ENCODE measurements at places on chromosomes 7 and 10.

DNA sequence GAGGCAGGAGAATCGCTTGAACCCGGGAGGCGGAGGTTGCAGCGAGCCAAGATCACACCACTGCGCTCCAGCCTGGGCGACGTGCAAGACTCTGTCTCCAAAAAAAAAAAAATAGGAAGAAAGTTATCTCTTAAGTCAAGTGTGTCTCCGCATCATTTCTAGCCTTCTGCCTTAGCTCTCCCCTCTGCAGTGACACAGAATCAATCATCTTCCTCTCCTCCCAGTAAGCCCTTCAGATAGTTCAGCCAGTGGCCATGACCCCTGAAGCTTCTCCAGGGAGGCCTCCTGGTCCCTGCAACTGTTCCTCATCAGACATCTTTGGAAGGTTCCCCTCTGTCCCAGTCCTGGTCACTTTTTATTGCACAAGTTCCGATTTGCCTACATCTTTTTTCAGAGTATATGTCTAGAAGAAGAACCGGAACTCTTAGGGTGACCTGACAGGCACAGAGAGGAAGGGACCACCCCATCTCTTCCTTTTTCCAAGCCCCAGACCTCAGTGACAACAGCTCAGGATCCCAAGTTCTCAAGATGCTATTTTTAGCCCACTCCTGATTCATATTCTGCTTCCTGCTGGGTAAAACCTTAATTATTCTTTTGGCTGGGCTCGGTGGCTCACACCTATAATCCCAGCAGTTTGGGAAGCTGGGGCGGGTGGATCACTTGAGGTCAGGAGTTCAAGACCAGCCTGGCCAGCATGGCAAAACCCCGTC is 6.6 kb upstream of the RHBDD2 start:
- no peak for DNase-seq

DNA sequence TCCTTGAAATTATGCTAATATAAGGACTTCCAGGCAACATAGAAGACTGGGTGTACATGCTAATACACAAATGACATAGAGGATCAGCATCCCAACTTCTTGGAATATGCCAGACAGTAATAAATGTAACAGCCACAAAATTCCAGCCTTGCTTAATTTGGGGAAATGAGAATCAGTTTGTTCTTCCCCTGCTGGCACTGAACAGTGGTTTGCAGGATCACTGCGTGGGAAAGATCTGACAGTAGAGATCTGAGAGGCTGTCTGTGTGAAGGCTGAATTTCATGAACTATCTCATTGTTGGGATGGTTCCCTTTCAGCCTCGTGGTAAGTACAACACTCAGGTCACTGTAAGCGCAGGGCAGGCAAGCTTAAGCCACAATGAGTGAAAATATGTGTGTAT is 1078.0 kb downstream of the LRMDA start:
- no peak for DNase-seq

DNA sequence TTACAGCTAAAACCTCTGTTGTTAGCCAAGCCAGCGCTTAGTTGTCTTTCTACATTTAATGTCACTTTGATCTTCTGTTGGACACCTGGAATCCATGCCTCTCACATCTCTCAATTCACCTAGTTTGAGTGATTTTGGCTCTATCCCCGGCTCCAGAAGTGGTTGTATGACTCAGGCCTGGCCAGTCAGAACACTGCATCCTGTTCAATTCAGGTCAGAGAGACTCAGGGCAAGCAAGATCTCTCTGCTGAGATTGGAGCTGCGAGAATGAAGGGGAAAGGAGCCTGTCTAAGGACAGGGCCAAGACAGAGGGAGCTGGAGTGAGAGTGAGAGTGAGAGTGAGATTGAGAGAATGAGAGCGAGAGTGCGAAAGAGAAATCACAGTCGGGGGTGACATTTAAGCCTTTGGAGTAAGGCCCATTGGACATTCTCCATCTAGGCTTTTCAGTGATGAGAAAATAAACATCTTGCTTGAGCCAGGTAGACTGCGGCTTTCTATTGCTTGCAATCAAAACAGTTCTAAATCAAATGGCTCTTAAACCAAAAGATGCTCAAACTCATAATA is 83.3 kb upstream of the DYNC1I1 start:
- no peak for DNase-seq

DNA sequence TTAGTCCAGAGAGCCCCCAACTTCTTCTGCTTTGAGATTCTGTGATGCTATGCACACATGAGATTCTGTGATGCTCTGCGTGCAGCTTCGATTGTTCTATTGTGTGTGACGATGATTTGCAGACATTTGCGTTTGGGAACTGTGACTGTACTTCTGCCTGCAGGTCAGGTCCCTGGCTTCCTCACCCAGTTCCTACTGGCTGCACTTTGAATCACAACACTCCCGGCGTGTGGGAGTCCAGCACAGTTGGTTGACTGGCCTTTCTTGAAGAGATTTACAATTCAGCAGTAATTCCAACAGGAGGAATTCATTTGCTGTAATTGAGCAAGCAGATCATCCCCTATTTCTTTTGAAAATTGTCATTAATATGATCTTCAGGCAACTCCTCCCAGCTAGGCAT is 252.2 kb upstream of the YAE1 start:
- no peak for DNase-seq

- DNase-seq: no peak
Observed at GRCh38 chr7:92714767-92715166, 121.6 kb downstream of the CDK6 start.

DNA sequence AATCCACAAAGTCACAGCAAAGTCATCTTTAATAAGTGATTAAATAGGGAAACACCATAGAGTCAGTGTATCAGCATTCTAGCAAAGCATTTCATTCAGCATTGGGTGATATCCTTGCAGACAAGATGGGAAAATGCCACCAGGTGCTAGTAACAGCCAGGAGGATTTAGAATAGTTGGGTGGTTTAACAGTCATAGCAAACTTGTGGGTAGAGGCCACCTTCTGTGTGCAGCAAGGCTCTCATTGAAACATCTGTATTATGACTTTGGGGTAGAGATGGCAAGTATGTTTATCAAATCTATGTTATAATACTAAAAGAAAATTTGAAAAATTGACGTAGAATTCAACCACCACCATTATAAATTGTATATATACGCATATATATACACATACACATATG is 26.4 kb upstream of the ADO start:
- DNase-seq: no peak

- DNase-seq: no peak
Observed at GRCh38 chr7:64892116-64892515, 11.0 kb upstream of the ZNF273 start.

GRCh38 chr7:143882604-143883078 is 19.3 kb downstream of the TCAF1 start:
- DNase-seq: no peak

DNA sequence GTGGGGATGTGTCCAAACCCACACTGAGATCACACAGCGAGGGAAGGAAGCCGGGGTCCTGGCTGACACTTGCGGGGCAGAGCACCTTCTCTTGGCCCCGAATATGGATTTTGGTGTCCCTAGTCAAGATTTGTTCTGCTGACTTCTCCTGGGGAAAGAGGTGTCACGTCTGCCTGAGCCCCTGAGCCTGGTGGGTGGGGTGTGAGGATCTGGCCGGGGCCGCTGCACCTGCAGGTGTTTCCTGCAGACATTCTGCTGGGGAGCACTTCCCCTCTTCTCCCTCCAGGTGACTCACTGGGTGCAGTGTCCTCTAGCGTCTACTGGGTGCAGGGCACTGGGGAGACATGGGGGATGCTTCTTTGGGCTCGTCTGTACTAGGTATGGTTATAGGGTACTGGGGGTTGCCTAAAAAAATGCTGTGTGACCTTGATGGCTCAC is 99.2 kb downstream of the GRK5 start:
- DNase-seq: peak; percentile 51

DNA sequence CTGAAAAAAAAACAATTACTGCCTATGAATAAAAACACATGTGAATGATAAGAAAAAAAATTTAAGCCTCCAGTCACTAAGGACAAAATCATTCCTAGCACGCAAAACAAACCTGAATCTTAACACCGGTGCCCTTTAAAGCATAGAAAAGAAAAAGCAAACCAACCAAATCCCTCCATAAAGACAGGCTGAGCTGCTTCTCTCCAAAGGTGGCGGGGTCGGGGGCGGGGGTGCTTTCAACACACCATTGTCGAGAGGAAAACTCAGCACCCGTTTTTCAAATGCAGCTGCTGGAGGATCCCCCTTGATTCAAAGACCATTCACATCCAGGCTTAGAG is 1.4 kb downstream of the ST8SIA6 start:
- DNase-seq: no peak

- no peak for DNase-seq
Observed at GRCh38 chr7:77757589-77757988, 40.6 kb downstream of the TMEM60 start.

DNA sequence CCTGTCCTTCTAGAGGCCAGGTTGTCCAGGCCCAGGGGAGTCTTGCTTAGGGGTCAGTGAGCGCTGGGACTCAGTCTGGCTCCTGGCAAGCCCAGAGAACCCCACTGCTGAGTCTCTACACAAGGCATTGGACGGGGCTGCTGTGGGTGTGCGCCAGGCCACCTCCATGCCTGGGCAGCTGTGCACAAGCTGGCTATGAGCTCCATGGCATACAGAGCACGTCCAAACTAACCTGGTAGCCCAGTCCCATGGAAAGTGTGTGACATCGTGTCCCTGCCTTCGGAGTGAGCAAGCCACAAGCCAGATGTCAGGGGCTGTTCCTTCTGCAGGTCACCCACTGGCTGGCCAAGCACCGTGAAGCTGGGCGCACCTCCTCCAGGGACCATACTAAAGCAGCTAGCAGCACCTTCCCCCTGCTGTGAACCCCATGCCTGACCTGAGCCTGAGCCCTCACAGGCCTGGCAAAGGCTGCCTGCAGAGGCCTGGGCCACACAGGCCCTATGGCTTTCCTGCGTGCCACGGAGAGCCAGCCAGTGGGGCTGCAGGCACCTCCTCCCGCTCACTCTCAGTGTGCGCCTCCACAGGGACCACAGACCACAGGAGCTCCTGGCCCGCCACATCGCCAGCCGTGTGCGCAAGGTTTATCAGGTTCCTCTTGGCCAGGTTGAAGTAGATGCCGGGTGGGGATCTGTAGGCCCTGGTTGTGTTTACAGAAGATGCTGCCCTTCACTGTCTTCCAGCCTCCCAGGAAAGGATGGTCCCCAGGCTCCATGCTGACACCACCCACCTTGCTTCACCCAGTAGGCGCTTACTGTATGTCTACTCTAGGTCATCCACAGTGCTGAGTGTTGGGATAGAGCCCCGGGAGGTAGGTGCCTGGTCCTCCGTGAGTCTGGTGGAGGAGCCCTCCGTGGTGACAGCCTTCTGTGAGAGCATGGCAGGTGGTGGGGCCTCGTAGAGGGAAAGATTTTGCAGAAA is 219.7 kb downstream of the EBF3 start:
- no peak for DNase-seq

GRCh38 chr7:46705386-46706255 is 784.5 kb upstream of the IGFBP3 start:
- no peak for DNase-seq

- DNase-seq: no peak
Observed at GRCh38 chr7:137591421-137591837, 247.9 kb upstream of the PTN start.

- no peak for DNase-seq
Observed at GRCh38 chr7:4861227-4861626, 603 bp downstream of the PAPOLB start.

GRCh38 chr7:92635538-92635937 is 45.3 kb upstream of the FAM133B start:
- DNase-seq: no peak

DNA sequence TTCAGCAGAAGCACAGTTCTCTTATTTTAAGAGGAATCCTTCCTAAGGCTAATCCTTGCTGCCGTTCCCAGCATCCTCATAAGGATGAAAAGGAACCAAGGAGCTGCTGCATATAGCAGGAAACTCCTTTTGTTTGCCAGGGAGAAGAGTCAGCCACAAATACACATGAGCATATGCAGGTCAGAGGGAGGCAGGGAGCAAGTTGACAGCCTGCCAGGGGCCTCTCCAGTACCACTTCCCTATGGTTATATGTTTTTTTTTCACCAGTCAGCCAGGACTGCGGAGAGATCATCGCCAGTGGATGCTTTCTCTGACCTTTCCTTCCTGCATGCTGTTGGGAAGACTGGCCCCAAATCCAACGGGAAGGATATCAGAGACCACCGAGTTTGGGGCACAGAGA is 39.8 kb downstream of the SLC35B4 start:
- no peak for DNase-seq

DNA sequence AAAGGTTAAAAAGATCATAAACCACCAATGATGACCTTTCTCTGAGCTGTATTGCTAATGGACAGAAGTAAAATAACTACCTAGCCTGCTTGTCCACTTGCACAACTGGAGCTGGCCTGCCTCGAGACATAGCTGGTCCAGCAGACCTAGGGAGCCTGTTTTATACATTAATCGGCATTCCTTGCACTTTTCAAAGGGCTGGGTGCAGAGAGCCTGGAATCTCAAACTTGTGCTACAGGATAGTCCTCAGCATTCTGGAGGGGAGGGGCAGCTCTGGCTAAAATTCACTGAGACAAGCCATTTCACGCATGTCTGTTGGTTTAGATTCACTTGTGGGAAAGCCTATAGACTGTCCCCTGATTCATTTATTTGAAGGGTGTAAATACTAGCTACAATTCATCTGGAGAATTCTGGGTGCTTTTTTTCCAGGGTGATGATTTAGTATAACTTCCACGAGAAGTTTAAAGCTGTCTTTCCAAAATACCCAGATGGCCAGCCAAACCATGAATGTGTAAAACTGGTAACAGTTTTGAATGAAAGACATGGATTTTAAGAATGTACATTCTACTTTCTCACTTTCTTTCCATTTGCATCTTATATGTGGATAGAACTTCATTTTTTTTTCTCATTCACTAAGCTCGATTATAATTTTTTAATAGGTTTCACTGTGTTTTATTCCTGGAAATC is 389.4 kb downstream of the KCNMA1 start:
- DNase-seq: no peak

- no peak for DNase-seq
Observed at GRCh38 chr7:38855867-38856266, 53.1 kb downstream of the VPS41 start.

DNA sequence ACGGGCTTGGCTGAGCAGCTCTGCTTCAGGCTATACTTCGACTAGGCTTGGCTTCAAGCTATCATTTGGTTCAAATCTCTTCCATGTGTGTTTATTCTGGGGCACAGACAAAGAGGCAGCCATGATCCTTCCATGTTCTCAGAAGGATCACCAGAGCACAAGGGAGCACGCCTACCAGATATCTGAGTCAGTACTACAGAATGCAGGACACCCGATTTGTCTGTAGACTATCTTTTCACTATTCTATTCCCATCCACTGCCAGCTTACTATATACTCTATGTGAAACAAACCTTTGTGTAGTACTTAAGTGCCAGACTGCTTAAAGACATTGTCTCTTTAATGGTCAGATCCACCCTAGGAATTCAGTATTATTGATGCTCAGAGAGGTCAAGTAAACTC is 35.1 kb downstream of the CH25H start:
- DNase-seq: no peak

GRCh38 chr7:21352540-21353387 is 75.1 kb upstream of the SP4 start:
- DNase-seq: no peak

DNA sequence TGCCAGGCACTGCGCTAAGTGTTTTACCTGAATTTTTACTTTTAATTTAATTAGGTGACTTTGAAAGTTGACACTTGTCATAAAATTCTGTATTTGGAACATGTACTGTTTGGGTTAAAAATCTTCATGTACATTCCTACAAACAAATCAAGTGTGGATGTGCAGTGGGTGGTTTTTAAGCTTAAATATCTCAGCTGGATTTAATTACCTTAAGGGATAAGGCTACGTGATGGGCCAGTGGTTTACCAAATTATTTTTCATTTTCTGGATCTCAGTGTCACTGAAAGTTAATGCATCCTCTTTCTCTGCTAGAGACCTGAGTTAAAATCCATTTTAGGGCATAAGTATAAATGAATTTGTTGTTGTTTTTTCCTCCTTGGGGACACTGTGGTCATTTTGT is 51.1 kb downstream of the EXOC4 start:
- DNase-seq: no peak

GRCh38 chr10:128550045-128550444 is 423.8 kb upstream of the MKI67 start:
- DNase-seq: no peak

Data from stimulated activated CD4-positive, alpha-beta T cell treated with anti-CD3 and anti-CD28 coated beads, Interleukin-4, amount 100 ng/mL, for 4 hours (primary cell).